Muscle of arm (tissue), 14 donors: ENCODE measurements at places on chromosomes 12 and 14.

DNA sequence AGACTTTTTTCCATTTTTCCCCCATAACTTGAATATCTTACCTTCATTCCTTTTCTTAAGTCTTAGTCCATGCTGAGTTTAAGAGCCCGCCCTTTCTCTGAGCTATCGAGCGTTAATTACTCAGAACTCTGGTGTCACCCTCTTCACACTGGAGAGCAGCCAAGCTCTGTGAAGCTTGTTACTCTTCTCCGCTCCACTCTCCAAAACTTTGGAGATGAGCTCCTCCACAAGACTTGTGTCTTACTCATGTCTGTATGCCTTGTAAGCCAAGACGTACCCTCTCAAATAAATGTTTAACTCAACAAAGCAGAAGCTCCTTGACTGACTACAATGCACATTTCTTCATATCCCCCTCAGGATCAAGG lies 54.7 kb downstream of the DICER1 start:
- no peak for DNase-seq

- DNase-seq, result peak; percentile 34
These were observed 15.8 kb downstream of the ATP5MC2 start for GRCh38 chr12:53660041-53660440.

DNA sequence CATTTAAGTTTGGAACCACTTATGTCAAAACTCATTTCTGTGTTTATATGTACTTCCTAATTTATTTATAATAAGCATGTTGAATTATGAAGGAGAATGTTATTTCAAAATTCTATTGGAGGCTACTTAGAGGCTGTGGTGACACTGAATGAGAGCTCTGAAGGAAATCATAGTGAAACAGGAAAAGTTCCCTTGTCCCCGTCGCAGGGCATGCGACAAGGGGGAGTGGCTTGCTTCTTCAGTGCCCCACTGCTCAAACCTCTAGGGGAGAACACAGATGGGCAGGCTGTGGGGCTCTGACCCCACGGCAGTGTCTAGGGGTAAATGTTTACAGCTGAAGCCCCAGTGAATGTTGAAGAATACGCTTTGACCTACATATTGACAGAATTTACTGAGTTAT lies 261.9 kb downstream of the RAD51B start:
- no peak for DNase-seq

GRCh38 chr14:52051871-52052270 lies 17.0 kb downstream of the NID2 start:
- DNase-seq, result no peak

DNA sequence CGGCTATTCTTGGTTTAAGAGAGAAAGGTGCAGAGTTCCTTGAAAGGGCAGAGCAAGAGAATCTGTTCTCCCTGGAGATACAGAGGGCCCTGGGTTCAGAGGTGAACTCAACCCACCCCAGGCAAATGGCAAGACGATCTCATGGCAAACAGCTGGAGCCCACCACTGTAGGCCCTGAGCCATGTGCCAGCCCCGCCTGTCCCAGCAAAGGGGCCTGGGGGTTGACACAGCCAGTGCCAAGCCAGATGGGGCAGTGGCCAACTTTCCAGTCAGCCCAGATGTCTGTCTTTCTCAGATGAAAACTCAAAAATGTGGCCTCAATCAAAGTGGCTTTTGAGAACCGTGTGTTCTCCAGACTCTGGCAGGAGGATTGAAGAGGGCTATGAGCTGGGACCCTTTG lies 51.8 kb downstream of the ISCA2 start:
- no peak for DNase-seq

- no peak for DNase-seq
These were observed 1110.6 kb downstream of the SLC6A15 start for GRCh38 chr12:83801972-83802371.

GRCh38 chr14:64891839-64892375 lies 12.2 kb upstream of the SPTB start:
- DNase-seq, result peak; percentile 52

GRCh38 chr12:62789851-62790250 lies 145.1 kb downstream of the PPM1H start:
- DNase-seq, result no peak

- DNase-seq, result no peak
These were observed 34.7 kb downstream of the GPATCH2L start for GRCh38 chr14:76186308-76187027.

DNA sequence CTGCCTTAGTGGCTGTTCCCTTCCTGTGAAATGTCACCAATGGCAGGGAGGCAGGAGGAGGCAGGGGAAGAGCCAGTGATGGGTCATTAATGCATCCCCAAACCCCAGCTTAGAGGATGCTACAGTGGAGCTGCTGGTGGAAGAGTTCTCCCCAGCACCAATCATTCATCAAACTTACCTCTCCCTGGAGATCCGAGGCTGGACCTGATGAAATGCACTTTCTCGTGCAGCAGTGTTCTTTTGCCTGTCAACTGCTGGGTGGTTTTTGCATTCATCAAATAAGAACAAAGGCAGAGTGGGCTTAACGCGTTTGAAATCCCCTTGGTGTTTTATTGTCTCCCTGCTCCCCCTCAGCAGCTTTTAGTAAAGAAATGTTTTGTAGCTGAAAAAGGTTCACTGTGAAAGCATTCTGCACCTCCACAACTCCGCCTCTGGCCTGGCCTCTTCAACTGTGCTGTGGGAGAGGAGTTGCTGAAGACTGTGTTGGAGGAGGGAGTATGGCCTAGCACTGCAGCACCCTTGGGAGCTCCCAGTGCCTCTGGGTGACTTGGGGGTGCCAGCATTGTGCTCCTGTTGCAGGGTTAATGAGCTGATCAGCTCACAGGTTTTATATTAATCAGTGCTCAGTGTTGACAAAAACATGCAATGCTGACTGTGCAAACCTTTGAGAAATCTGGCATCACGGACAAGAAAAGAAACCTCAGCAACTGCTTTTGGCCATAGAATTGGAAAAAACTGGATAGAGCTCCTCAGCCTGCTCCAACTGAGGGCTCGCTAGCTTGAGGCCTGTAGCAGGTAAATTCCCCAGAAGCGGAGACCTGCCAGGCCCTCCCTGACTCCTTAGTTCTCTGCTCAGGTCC lies 14.4 kb downstream of the TSPAN9 start:
- DNase-seq, result peak; percentile 75

DNA sequence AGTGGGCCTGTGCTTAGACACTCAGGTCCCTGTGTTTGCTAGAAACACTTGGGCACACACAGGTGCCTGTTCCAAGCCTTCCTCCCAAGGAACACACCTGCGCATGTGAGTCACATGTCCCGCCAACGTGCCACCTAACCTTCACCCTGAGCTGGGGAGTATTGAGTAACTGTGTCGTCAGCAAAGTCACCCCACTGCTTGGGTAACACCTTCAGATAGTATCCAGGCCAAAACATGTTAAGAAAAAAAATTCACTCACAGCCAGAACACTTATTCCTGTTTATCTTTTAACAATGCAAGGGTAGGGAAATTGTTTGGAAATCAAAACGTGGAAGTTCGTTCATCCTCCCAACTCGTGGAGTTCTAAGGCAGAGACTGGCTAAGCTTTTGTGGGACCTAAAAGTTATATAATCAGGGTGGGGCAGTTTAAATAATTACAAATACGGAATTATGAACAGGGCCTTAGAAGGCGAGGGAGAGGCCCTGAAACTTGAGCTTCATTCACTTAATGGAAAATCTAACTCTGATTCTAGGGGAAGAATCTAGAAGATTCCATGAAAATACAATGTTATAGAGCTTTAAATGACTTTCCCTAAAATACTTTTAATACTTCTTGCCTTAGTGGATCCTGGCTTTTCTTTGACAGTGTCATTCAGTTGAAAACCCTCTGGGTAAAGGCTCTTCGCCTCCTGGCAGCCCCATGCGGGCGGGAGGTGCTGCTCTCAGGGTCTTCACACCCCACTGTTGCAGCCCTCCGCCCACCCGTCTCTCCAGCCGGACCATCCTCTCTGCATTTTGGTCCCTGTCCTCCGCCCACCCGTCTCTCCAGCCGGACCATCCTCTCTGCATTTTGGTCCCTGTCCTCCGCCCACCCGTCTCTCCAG lies 30.3 kb upstream of the ADIPOR2 start:
- DNase-seq, result no peak

- no peak for DNase-seq
These were observed 372.1 kb downstream of the ALG10 start for GRCh38 chr12:34394211-34395055.

DNA sequence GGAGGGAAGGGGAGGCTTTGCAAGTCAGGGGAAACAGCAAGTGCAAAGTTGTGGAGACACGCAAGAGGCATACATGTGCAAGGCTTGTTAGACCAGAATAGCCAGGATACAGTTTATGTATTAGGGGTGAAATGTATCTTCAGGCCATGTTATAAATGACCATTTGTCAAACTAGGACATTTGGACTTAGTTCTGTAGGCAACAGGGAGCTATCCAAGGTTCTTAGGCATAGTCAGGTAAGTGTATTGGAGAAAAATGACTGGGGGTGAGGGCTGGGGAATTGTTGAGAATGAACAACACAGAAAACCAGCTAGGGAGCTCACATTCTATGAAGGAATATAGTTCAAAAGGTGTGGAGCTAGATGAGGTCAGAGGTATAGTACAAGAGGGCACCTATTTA lies 42.5 kb downstream of the TPH2 start:
- DNase-seq, result no peak
